Germinal center (tissue), 1 donor: ENCODE measurements at places on chromosomes 4 and X.
A peak's percentile ranks its signal among the peaks of the same experiment; 100 is the strongest.

DNA sequence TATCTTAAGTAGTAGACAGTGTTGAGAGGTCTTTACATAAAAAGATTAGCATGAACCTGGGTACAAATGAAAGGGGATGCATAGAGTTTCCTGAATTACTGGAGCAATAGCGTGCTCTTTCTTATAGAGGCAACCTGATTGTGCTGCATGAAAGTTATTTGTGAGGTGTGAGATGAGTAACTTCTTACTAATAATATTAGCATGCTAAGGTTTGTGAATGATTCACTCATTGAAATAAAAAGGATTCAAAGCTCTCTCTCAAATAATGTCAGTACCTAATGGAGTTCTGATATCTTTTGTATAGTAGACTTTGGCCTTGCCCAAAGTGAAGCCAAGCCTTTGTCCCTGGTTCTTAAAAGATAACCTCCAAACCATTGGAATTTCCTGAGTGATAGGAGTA lies 131.0 kb upstream of the CXXC4 start:
- no peak for DNase-seq

- no peak for DNase-seq
Observed at GRCh38 chrX:41200785-41201184, 115.5 kb downstream of the USP9X start.

DNA sequence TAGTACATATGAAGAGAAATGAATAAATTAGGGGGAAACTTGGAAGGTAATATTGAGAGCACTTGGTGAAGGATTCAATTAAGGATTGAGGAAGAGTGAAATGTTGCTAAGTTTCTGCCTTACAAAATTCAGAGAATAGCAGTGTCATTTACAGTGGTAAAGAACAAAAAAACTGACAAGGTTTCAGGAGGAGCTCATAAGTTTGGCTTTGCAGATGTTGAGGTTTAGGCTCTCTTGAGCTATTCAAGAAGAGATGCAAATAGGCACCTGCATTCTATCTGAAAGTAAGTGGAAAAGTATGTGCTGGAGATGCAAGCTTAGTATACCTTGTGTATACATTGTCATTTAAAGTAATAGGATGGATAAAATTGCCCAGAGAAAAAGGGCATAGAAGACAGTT lies 22.3 kb upstream of the EMCN start:
- DNase-seq: peak; percentile 5

DNA sequence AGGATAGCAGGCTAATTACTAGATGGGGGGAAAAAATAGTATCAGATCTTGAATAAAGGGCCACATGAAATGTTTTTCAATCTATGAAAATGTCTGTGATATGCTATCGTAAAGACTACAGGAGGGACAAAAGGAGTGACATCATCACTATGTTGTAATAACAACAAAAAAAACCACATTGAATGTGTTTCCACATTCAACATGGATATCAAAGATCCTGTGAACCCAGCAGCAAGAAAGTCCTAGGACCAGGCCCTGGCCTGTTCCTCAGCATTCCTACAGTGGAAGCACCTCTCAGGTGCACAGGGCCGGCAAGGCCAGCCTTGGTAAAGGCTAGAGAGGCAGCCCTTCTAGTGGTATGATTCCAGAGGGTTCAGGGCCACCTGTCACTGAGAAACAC lies 118.3 kb downstream of the RELL1 start:
- no peak for DNase-seq

GRCh38 chr4:53281438-53281837 lies 84.4 kb downstream of the SCFD2 start:
- DNase-seq: no peak

- no peak for DNase-seq
Observed at GRCh38 chr4:637536-638280, 12.3 kb downstream of the PDE6B start.
